CD4-positive, alpha-beta T cell (primary cell): ENCODE measurements at places on chromosomes 1 and 21. TPM values are rescaled to one million over a fixed set of nuclear protein-coding genes. Genes with fewer than 3 reads are reported as not detected.

DNA sequence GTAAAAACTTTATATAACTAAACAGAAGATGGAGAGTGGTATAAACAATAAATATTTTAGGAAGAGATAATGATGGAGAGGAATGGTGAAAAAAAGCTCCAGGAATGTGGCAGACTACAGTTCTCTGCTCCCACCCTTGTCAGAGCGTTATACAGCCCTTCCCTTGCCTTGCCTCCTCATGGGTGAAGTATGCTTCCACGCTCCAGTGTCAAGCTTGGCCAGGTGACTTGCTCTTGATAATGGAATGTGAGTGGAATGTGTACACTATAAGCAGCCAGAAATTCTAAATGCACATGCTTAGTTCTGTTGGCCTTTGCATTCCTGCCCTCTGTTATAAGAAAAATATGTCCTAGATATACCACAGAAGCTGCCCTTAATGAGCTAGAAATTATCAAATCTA lies 24.7 kb upstream of the POGK start:
- peaks cover 7% of the 10 kb centered on the region for H3K27me3 ChIP-seq
- H3K36me3 ChIP-seq, result no peaks in the 10 kb centered on the region
- no peak overlapping the region for H3K4me3 ChIP-seq
- no peak for DNase-seq
- no peak overlapping the region for H3K27ac ChIP-seq

The FCAMR gene
- total RNA-seq, result not detected

DNA sequence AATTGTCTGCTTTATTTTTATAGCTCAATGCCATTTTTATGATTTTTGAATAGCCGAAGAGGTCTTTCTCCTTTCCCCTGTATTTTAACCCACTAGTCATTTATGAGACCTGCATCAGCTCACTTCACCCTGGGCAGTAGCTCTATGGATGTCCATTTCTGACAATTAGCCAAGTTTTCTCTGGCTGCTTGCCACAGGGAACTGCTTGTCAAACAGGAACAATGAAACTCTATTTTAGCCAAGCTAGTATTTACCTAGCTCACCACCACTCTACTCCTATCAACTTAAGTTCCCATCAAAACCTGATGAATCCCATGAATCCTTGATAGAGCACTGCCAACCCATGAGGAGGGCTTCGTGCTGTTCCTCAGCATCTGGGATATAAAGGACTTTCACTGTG lies 406.7 kb downstream of the RWDD3 start:
- H3K27me3 ChIP-seq, result no peaks in the 10 kb centered on the region
- DNase-seq, result no peak
- H3K4me3 ChIP-seq, result no peak overlapping the region
- no peak overlapping the region for H3K27ac ChIP-seq
- no peaks in the 10 kb centered on the region for H3K4me1 ChIP-seq

The PKLR gene
- not detected for total RNA-seq
